ENCODE measurements at places on chromosomes 3 and 15. TPM values are rescaled to one million over a fixed set of nuclear protein-coding genes. Genes with fewer than 3 reads are reported as not detected.

P2RY1 gene
- not detected for total RNA-seq

ZNF502 gene
- 0.66 TPM for total RNA-seq

FAM174B gene
- 1.5 TPM for total RNA-seq

RPL22L1 gene
- total RNA-seq: 160 TPM

HYAL2 gene
- 45.4 TPM for total RNA-seq

CADPS gene
- total RNA-seq: not detected

CCDC51 gene
- 13.6 TPM for total RNA-seq

ATG3 gene
- total RNA-seq: 69.1 TPM

DISP2 gene
- 0.23 TPM for total RNA-seq

HRG gene
- total RNA-seq: not detected

KLHL40 gene
- not detected for total RNA-seq

TTLL13 gene
- not detected for total RNA-seq

MYL3 gene
- total RNA-seq: not detected

OIP5 gene
- 5.4 TPM for total RNA-seq

P2RY12 gene
- total RNA-seq: not detected

LINGO1 gene
- not detected for total RNA-seq

CCR8 gene
- not detected for total RNA-seq

ATP13A5 gene
- total RNA-seq: not detected
